Glutamatergic neuron (in vitro differentiated cells): ENCODE measurements at places on chromosomes 16 and 17.

DNA sequence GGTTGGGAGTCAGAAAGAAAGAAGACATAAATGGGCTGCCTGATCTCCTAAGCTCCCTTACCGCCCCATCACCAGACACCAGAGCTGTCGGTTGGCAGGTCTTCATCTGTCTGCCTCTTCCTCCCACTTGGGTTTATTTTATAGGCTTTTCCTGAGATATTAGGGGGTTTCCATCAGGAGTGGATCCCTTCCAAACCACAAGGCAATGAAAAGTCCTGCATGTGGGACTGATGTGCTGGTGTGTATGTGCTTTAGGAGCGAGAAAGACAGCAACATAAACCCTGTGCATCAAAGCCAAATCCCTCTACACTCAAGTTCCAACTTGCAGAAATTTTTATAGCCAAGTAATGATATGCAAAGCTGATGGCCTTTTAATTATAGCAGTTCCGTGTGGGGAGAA is 389.5 kb downstream of the SLC39A11 start:
- DNase-seq = no peak

DNA sequence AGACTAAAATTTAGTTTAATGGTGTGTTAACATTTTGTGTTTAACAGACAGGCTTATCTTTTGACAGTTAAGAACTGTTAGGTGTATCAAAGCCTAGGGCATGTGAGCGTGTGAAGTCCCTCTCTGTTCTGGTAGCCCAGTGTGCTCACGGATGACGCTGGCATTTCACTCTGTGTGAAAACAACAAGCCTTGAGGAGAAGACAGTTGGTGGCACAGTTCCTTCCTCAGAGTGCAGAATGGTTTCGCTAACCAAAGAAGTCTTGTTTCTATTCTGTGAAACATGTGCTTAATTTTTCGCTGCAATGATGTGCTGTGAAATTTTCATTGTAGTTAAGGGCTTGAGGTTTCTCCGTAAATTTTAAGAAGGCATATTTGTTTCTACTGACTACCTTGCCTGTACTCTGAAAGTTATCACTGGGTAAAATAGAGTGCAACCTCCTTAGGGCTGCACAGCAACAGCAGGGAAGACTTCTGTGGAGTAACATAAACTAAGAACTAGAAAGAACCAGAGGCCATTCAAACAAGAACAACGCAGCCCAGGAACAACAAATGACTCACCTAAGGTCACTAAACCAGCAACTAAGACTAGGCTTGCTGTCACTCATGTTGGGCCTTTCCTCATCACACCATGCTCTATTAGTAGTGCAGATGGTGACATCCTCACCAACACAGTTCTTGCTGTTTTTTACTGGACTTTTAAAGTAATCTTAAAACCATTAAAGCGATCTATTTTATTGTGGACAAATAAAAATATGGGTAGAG is 33.4 kb downstream of the BRD7 start:
- DNase-seq = no peak

DNA sequence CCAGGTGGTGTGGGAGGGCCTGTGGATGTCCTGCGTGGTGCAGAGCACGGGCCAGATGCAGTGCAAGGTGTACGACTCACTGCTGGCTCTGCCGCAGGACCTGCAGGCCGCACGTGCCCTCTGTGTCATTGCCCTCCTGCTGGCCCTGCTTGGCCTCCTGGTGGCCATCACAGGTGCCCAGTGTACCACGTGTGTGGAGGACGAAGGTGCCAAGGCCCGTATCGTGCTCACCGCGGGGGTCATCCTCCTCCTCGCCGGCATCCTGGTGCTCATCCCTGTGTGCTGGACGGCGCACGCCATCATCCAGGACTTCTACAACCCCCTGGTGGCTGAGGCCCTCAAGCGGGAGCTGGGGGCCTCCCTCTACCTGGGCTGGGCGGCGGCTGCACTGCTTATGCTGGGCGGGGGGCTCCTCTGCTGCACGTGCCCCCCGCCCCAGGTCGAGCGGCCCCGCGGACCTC is 798 bp downstream of the CLDN9 start:
- no peak for DNase-seq

GRCh38 chr16:65834688-65835087 is 531.8 kb upstream of the CDH5 start:
- no peak for DNase-seq

DNA sequence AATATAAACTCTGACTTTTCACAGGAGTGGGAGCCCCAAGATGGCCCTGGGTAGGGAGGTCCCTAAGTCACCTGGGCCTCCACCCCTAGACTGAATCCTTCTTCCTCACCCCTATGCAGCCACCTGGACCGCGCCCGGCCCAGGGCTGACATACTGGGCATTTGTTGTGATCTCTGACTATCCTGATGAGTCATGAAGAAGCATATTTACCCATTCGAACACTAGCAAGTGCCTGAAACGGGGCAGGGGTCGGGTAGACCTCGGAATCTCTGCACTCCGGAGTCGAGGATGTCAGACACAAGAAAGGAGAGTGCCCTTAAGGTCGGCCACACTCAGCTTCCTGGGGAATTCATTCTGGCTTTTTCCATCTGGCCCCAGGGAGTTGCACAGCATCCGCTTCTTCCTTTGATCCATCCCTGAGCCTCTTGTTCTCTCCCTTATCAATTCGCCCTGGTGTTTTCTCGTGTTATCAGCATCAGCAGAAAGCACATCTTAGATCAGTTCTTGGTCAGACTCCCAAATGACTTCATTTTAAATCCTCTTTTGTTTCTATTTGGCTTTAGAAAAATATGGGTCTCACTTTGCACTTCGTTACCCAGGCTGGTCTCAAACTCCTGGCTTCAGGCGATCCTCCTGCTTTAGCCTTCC is 10.4 kb downstream of the METTL22 start:
- DNase-seq = no peak

GRCh38 chr16:10984509-10984908 is 40.1 kb downstream of the CLEC16A start:
- DNase-seq = no peak

DNA sequence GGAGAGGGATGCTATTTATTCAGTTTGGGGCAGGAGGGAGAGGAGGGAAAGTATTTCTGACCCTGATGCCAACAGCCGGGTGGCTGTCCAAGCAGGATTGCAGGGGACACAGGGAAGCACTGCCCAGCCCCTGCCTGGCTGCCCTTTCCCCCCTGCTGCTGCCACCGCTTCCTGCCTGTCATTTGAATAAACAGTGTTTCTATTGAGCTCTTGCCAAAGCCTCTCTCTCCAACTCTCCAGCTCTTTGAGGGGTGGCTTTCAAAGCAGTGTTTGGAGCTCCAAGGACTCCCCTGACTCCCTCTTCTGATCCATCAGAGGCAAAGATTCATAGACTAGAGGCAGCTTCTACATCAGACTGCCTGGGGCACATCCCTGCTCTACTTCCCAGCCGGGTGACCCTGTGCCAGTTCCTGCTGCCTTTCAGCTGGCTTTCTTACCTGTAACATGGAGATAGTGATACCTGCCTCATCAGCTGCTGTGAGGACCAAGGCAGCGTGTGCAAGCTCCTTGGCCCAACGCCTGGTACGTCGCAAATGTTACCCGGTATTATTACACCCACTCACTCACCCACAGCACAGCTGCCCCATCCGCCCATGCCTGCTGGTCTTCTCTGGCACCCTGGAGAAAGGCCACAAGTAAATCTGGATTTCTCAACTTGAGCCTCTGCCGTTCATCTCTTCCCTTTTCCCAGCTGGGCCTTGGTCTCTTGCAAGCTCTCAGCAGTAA is 9.5 kb downstream of the PROCA1 start:
- DNase-seq = no peak
